Activated T-cell treated with anti-CD3 and anti-CD28 coated beads for 48 hours (primary cell): ENCODE measurements at places on chromosomes 2 and 18.

DNA sequence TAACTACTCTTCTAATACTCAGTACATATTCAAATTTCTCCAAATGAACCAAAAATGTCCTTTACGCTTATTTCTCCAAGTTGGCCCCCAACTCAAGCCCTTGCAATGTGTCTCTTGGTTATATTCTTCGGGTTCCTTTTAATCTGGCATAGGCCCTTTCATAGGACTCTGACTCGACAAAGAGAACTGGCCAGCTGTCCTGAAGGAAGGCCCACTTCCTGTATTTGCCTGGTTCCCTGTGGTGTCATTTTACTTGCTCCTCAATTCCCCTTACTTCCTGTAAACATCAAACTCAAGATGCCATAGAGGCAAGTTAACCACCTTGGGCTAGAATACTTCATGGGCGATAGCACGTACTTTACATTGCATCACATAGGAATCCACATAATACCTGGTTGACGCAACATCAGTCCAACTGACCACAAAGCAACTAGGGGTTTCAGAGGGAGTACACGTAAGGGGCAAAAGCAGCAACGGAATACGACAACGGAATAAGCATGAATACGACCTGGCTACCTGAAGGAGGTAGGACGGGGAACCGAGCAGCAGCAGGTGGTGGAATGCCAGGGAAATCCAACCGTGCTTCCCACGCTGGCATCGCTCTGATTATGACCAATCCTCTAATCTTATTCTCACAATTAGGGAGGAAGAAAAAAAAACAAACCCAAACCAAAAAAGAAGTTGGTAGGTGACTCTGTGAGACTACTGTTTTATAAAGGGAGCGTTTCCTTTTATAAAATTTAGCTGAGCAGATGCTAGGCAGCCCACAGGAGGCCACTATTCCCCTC is 823 bp upstream of the GORASP2 start:
- DNase-seq: no peak

DNA sequence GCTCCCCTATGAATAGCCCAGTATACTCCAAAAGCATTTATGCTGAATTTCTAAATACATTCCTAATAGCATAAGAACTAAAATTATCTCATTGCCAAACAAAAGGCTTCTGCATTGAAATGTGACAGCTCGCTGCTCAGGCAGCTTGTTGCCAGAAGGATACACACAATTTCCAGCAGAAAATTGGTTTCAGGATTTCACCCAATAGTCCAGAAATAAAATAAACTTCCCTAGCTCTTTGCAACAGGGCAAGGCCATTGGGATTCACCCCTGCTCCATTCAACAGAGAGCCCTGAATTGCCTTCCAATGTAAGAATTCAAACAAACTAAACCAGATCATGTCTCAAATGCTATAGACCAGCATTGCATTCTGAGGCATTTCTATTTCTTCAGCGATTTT is 70.7 kb downstream of the RBM43 start:
- no peak for DNase-seq

DNA sequence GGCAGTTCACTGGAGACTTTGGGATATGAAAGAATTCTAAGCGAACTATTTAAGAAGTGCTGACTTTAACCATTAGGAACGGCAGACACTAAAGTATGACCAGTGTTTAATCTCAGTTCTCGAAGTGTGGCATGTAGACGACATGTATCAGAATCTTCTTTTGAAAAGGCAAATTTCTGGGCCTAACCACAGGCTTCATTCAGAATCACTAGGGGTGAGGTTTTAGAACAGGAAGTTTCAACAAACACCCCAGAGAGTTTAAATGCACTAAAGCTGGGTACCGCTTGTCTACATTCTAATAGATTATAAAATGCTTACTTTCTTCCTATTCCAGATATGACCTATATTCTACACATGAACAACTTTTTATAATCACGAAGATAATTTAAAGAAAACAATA is 180.3 kb downstream of the ANKRD44 start:
- no peak for DNase-seq

DNA sequence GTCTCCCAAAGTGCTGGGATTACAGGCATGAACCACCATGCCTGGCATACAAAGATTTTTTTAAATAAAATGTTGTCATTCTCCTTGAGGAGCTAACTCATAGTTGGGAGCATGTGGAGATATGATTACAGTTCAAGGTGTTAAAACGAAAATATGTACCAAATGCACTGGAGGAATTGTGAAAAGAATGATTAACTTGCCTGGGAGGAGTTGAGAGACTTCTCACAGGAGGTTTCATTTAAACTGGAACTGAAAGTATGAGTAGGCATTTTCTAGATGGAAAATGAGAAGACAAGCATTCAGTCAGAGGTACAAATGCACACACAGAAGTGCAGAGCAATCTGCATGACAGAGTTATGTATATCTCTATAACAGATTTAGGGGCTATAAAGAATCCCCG is 126.6 kb upstream of the PDE1A start:
- no peak for DNase-seq
